Heart left ventricle (tissue), 16 donors: ENCODE measurements at places on chromosomes 11 and 22.
A peak's percentile ranks its signal among the peaks of the same experiment; 100 is the strongest.

- DNase-seq, result no peak
Observed at GRCh38 chr11:114914231-114915005, 236.1 kb downstream of the NXPE2 start.

DNA sequence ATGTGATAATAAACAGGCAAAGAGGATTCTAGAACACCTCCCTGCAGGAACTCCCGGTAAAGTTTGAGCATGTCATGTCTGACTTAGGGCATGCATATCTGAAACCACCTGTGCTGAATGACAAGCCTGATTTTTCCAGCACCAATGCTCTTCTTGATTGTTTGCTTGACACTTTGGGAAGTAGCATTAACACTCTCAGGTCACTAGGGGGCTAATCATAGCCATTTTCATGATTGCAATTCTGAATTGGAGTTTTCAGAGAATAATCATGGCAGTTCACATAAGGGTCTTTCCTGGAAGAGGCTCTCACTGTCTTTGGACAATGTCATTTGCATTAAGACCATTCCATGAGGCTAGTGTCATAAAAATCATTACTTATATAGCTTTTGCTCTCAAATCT, 234.4 kb upstream of the MTNR1B start:
- no peak for DNase-seq

DNA sequence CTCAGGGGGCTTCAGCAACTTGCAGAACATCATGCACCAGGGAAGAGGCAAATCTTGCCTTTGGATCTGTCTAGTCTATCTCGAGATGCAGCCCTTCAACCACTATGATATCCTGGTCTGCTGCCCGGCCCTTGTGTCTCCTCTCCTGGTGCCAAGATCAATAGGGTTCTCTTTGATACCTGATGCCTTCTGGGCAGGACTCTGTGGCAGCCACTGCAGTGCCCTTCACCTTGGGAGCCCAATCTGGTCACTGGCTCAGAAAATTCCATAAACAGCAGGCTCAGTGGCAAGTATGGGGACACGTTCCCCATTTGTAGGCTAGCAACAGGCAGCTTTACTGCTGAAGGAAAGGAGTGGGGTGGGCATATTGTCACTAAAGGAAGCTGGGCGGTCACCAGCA, 23.4 kb downstream of the SYN3 start:
- no peak for DNase-seq

- no peak for DNase-seq
Observed at GRCh38 chr11:114262681-114263512, 33.3 kb upstream of the NNMT start.

- no peak for DNase-seq
Observed at GRCh38 chr11:126588630-126589491, 233.4 kb downstream of the ST3GAL4 start.

DNA sequence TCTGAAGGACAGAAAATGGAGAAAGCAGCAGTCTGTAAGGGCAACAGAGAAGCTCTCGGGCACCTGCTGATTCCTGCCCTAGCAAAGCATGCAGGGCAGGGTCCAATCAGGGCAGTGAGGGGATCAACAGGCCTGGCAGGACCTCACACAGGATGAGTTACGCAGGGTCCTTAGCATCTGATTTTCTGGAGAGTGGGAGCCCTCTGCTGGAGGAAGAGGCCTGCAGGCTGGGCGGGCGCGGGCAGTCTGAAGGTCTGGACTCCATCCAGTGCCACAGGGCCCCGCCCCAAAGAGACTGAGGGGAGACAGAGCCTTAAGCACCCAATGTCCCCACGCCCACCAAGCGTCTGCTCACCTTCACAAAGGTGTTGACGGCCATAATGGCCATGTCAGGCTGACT, 28.9 kb downstream of the AP1B1 start:
- DNase-seq, result peak; percentile 53

- no peak for DNase-seq
Observed at GRCh38 chr11:103070142-103070541, 21.8 kb downstream of the DCUN1D5 start.

- no peak for DNase-seq
Observed at GRCh38 chr11:29685361-29685760, 331.5 kb downstream of the KCNA4 start.

DNA sequence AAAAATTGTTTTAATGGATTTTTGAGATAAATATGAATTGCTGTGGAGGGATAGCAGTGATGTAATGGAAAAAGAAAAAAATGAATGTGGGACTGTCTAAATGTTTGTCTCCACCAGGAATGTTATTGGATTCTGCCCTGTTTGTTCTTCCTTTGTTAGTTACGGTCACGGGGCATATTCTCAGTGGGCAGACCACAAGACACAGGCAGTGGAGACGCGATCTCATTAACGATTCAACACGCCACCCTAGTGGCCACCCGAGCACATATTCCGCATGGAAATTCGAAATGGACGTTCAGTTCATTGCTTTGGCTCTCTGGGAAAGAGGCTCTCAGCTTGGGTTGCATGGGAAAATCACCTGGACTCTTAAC, 151.8 kb upstream of the TTC12 start:
- no peak for DNase-seq

- no peak for DNase-seq
Observed at GRCh38 chr22:35043252-35043933, 22.6 kb upstream of the ISX start.

- no peak for DNase-seq
Observed at GRCh38 chr11:35553831-35554230, 28.4 kb upstream of the PAMR1 start.

GRCh38 chr22:19998991-19999820, 17.4 kb downstream of the ARVCF start:
- DNase-seq, result peak; percentile 40

- no peak for DNase-seq
Observed at GRCh38 chr11:109914038-109914437, 179.2 kb upstream of the ZC3H12C start.

GRCh38 chr11:13834463-13834862, 128.1 kb upstream of the SPON1 start:
- DNase-seq, result no peak

- no peak for DNase-seq
Observed at GRCh38 chr11:1824221-1825038, 10.4 kb upstream of the SYT8 start.

DNA sequence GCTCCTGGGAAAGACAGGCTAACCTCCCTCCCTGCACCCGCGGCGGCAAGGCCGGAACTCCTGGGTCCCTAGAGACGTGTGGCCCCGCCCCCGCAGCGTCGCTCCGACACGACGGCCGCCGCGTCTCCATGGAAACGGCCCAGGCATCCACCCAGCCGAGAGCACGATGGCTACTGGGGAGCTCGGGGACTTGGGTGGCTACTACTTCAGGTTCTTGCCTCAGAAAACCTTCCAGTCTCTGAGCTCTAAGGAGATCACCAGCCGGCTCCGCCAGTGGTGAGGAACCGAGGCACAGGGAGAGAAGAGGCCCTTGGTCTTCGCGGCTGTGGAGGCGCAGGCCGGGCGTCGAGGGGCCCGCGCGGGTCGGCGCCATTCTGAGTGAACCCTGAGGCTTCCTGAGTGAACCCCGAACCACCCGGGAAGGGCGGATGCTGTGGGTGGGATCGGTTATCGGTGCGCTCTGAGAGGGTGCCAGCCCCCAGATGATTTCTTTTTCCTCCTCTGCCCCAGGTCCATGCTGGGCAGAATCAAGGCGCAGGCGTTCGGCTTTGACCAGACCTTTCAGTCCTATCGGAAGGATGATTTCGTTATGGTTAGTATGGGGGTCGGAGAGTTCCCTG, at the start of gene CFAP300:
Gene CFAP300, plus strand, starts transcription at position 133 of the 620 bp plus-strand sequence. Its CDS starts 34 bp downstream, at position 167.
- peak; percentile 94 for DNase-seq

- DNase-seq, result peak; percentile 27
Observed at GRCh38 chr11:93536101-93536861, 6.9 kb downstream of the SMCO4 start.

DNA sequence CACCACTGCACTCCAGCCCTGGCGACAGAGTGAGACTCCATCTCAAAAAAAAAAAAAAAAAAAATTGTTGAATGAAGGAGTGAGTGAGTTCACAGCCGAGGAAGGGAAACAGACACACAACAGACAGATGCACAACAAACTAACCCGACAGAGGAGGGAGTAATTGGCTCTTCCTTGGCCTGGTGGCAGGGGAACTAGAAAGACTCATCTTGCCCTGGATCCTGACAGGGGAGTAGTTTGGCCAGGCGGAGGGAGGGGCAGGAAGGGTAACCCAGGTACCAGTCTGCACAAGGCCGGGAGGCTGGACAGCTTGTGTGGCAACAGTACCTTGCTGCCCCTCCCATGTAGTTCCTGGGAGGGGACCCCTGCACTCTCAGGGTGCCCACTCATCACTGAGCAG, 106.9 kb downstream of the KIAA1671 start:
- DNase-seq, result no peak

DNA sequence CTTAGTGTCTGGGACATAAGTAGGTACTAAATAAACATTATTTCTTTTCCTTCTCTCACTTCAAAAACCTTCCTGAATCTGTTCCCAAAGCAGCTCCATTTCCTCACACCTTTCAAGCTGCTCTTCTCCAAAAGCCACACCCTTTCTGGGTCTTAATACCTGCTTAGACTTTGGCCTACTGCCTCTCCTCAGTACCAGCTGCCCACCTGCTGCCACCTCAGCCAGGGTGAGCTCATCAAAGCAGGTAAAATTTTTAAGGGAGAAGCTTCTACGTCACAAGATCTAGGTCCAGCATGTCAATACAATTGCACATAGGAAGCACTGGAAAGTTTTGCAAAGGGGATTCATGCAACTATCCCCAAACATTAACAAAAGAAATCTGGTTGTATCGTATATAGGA, 108.4 kb downstream of the RPL27A start:
- DNase-seq, result no peak

- no peak for DNase-seq
Observed at GRCh38 chr22:17086788-17087497, 2.1 kb downstream of the IL17RA start.

GRCh38 chr11:69903211-69903610, 84.0 kb upstream of the FGF3 start:
- no peak for DNase-seq

- peak; percentile 96 for DNase-seq
Observed at GRCh38 chr22:46150034-46150654, at the start of gene PPARA. Gene PPARA, plus strand, starts transcription at chr22:46150526. Its CDS starts 47,858 bp downstream, at chr22:46198384.

GRCh38 chr22:19120829-19121630, 1.2 kb downstream of the DGCR2 start:
- DNase-seq, result peak; percentile 33

GRCh38 chr11:93589347-93589746, 46.2 kb upstream of the SMCO4 start:
- no peak for DNase-seq

- DNase-seq, result no peak
Observed at GRCh38 chr11:35332524-35332923, 86.8 kb downstream of the SLC1A2 start.

DNA sequence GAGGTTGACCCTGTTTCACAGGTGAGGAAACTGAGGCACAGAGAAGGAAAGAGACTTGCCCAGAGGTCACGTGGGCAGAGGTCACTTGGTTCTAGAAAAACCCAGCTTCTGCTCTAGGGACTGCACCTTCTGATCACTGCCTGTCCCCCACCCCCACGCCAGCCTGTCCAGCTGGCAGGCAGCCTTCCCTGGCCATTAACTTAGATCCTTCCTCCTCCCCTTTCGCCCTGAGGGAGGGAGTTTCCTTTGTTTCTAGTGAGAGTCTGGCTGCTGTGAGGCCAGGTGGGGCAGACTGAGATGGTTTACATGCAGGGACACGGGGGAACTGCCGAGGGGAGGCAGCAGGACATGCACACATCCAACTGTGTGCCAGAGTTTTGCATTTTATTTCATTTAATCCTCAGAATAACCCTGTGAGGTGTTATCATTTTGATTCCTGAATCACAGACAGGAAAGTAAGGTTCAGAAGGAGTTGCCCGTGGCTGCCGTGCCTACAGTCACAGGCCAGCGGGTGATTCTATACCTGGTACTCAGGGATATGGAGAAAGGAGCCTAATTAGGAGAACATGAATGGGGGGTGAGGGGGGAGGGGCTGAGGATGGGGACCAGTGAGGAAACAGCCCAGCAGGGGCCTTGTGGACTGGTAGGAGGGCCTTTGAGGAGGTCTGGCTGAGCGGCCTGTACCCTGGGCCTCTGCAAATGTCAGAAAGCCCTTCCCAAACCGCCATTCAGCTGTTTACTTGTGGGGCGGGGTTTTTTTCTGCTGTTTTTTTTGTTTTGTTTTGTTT, 3.4 kb downstream of the FAM83F start:
- DNase-seq, result no peak

GRCh38 chr11:46607516-46607915, 9.5 kb downstream of the HARBI1 start:
- no peak for DNase-seq

DNA sequence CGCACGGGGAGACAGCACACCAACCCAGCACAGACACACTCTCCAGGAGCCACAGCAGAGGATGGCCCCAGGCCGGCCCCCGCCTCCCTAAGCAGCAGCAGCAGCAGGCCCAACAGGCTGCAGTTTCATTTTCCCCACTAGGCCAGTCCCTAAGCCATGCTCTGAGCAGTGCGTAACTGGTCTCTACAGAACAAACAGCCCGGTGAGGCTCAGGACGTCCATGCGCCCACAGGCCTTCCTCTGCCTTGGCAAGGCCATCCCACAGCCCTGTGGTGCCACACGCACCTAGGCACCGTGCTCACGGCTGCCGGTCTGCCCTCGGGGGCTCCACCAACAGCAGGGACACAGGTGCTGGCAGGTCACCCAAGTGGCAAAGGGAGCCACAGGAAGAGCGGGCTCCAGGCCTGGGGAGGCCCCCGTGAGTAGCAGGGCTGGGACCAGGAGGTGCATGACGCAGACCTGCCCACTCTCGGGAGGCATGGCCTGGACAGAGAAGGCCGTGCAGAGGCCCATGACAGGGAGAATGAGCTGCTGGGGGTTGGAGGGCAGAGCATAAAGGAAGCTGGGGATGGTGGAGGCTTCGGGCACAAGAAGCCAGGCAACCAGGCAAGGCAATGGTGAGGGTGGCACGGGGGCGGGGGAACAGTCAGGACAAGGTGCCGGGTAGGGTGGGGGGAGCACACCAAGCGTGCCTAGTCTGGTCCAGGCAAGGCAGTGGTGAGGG, 1.4 kb upstream of the MOB2 start:
- no peak for DNase-seq

DNA sequence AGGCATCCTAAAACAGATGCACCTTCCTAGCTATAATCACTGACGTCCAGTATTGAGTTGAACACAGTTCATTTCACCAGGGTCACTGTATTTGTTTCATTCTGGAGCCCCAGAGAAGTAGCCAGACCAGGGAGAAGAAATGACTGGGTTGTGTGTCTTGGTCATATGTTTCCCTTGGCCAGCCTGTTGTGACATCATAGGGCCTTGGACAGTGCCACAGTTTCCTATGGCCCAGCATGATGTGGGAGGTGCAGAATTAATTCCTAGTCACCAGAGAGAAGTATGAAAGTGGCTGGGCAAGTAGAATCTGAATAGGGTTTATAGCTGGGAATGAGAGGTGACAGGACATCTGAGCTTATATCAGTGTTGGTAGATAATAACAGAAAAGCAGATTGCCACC, 84.0 kb upstream of the ZBED5 start:
- no peak for DNase-seq
